ENCODE measurements at places on chromosomes 2 and 18. TPM values are rescaled to one million over a fixed set of nuclear protein-coding genes. Genes with fewer than 3 reads are reported as not detected.

The MC5R gene
- total RNA-seq: not detected

DNA sequence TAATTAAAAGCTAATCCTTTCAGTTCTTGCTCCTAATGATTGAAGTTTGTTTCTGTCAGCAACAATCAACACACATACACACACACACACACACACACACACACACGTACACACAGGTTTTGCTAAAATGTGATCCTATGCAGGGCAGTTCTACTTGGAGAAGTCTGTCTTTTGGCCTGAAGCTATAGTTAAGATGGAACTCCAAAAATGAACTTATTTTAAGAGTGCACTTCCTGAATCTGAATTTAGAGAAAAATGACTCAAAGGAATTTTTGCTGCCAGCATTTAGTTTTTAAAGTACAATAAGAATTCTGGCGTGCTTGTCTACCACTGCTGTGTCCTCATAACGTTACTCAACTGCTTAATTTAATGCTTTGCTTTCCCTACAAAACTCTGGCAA, 6.6 kb downstream of the GALNT5 start:
- H3K36me3 ChIP-seq: no peaks in the 10 kb centered on the region
- no peak overlapping the region for H3K4me3 ChIP-seq
- DNase-seq: no peak
- H3K27me3 ChIP-seq: no peaks in the 10 kb centered on the region

- DNase-seq: no peak
- H3K27me3 ChIP-seq: no peaks in the 10 kb centered on the region
- no peaks in the 10 kb centered on the region for H3K4me1 ChIP-seq
- H3K36me3 ChIP-seq: no peaks in the 10 kb centered on the region
- no peak overlapping the region for H3K4me3 ChIP-seq
Observed at GRCh38 chr2:104388296-104388695, 465.6 kb upstream of the POU3F3 start.

DNA sequence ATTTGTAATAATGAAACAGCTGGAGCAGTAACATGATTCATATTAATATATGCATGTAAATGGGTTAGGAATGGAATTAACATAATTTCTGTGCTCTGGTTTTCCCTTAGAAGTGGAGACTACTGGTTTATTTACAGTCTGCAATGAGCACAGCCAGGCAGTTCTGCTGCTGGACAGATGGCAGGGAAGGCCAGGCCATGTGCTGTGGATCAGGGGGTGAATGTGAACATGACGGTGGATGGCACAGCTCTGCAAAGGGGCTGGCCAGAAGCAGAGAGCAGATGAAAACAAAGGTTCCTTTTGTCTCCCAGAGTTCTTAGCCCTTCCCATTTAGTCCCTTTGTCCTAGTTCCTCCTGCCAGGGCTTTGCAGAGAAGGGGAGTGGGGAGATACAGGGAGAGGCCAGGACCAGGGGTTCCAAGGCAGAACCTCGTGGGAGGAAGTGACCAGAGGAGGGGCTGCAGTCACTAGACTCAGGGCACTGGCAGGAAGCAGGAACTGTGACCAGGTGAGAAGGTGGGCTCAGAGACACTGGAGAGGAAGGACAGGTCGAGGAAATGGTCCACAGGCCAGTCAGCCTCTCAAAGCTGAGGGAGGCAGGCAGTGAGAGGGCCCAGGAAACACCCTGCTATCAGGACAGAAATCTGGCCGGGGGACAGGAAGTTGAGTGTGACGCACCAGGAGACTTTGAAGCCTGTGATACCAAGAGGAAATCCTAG, 112.9 kb upstream of the ATP8B1 start:
- H3K27ac ChIP-seq: no peak overlapping the region
- no peak for DNase-seq
- H3K4me3 ChIP-seq: no peak overlapping the region
- no peaks in the 10 kb centered on the region for H3K27me3 ChIP-seq
